ENCODE measurements at places on chromosomes 13 and 19. TPM values are rescaled to one million over a fixed set of nuclear protein-coding genes. Genes with fewer than 3 reads are reported as not detected.
A peak's percentile ranks its signal among the peaks of the same experiment; 100 is the strongest.

Gene SRRM5
- not detected for total RNA-seq

Gene LIM2
- not detected for total RNA-seq

DNA sequence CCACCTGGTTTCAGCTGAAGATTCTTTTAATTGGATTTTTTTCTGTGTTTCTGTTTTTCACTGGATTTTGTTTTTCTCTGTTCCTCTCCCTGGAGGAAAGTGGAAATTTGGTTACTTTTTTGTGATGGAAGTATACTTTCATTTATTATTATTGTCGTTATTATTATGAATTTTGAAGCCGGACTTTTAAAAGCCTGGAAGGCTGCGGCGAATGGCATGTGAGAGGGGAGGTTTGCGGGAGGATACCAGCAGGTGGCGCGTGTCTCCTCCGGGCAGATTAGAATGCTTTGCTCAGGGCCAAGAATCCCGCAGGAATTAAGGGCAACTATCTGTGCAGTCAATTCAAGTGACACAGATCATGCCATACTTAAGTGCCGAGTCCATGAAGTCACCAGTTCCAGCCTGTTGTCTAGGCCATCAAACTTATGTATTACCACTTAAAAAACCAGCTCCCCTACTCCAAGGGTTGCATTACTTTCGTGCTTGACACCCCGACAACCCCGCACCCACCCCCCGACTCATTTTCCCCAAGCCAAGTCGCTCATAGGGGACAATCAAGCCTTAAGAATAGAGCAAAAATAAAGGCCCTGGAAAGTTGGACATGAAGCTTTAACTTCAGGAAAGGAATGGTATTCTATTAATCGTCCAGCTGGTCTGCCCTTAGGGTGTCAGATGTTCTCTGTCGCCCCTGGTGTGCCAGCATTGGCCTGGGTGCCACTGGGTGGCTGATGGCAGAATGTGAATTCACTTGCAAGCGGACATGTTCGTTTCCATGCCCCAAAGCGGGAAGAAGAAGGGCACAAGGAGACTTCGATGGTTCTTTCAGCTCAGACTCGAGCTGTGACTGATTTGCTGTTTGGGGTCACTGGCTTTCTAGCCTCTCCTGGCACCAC, 1.3 kb upstream of the LRCH1 start:
- peak; percentile 88 for DNase-seq

GRCh38 chr19:35414442-35414841, 33.6 kb upstream of the FFAR2 start:
- no peak for DNase-seq

DNA sequence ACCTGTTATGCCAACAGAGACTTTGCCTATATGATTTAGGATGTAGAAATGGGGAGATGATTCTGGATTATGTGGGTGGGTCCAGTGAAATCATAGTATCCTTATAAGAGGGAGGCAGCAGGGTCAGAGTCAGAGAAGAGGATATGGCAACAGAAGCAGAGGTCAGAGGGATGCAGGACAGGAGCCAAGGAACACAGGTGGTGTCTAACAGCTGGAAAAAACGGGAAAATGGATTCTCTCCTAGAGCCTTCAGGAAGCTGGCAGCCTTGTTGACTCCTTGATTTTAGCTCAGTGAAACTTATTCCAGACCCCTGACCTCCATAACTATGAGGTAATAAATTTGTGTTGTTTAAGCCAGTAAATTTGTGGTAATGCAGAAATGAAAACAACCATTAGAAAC, 28.8 kb upstream of the OXGR1 start:
- DNase-seq: no peak

DNA sequence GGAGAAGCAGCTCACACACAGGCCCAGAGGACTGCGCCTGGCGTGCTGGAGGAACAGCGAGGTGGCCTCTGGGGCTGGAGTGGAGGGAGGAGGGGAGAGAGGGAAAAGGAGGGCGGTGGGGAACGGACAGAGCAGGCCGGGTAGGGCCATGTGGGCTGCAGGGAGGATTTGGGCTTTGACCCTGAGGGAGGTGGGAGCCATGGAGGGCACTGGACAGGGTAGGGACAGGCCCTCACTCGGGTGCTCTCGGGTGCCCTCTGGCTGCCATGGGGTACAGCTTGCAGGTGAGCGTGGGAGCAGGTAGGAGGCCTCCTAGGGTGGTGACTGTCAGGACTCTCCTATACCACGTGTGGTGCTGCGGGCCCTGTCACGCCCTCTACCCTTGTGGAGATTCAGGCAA, 22.8 kb downstream of the PLIN4 start:
- DNase-seq: peak; percentile 84

DNA sequence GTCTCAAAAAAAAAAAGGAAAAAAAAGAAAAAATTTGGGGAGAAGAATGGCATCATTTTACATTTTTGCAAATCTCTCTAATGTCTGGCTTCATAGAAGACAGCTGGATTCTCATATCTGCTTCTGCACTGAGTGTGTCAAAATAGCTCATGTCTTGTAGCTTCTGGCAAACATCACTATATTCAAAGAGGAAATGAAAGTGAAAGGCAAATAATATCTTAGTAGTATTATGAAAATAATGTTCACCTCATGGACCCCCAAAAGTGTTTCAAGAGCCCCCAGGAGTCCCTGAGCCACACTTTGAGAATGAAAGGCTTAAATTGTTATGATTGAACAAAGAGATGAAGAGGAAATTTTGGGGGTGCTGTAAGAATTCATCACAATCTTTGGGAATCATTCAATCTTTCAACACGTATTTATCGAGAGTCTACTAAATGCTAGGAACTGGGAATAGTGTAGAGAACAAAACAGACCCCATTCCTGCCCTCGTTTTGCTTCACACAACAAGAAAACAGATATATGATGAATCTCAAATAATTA, 1.2 kb upstream of the SLC6A16 start:
- peak; percentile 21 for DNase-seq

GRCh38 chr13:92621985-92622384, 604.6 kb upstream of the GPC6 start:
- DNase-seq: no peak

GRCh38 chr19:4704317-4704673, 19.3 kb downstream of the DPP9 start:
- DNase-seq: peak; percentile 47

GRCh38 chr13:31951215-31951678, 80.3 kb upstream of the FRY start:
- no peak for DNase-seq

DNA sequence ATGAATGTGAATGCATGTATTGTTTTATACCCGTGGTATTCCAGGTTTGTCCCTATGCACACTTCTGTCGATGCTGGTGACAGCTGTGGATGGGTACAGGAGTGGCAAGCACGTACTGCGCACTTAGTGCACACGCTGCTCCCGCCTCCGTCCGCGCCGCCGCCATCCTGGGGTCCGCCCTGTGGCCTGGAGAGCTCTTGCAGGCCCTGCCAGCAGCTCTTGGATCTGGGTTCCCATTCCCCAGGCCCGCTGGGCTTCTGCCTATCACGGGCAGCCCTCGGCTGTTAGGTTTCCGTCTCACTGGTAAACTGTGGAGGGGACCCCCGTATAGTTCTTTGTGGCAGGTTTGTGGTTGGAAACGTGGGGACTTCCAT, 4.0 kb downstream of the GNA11 start:
- DNase-seq: peak; percentile 99

DNA sequence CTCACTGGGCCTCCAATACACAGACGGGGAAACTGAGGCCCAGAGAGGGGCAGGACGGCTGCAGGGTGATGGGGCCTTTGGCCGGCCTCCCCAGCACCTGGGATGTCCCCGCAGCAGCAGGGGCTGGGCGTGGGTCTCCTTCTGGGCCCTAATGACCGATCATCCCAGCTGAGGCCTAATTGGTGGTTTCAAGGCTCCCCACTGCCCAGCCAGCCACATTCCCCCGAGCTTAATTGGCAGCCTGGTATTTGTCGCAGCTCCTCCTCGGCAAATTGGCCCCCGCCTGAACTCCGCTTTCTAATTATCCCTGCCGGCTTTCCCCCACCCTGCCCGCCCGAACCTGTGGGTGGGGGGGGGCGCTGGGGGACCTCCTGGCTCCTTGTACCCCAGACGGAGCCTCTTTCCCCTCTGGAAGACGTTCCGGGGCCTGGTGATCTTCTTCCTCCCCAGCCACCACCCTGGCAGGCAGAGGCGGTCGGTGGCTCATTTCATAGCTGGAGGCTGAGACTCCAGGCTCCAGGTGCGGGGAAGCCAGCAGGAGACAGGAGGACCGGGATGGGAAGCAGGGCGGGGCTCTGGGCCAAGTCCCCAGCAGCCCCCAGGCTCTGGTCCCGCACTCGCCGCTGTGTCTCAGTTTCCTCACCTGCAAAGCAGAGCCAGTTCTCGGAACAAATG, 27.2 kb upstream of the WDR18 start:
- peak; percentile 96 for DNase-seq

- no peak for DNase-seq
Measured at GRCh38 chr13:98201984-98202383, 24.9 kb upstream of the RNF113B start.

GRCh38 chr13:28657784-28658538, 969 bp upstream of the POMP start:
- DNase-seq: no peak

- DNase-seq: no peak
Measured at GRCh38 chr19:7366701-7367420, 18.1 kb downstream of the ARHGEF18 start.

DNA sequence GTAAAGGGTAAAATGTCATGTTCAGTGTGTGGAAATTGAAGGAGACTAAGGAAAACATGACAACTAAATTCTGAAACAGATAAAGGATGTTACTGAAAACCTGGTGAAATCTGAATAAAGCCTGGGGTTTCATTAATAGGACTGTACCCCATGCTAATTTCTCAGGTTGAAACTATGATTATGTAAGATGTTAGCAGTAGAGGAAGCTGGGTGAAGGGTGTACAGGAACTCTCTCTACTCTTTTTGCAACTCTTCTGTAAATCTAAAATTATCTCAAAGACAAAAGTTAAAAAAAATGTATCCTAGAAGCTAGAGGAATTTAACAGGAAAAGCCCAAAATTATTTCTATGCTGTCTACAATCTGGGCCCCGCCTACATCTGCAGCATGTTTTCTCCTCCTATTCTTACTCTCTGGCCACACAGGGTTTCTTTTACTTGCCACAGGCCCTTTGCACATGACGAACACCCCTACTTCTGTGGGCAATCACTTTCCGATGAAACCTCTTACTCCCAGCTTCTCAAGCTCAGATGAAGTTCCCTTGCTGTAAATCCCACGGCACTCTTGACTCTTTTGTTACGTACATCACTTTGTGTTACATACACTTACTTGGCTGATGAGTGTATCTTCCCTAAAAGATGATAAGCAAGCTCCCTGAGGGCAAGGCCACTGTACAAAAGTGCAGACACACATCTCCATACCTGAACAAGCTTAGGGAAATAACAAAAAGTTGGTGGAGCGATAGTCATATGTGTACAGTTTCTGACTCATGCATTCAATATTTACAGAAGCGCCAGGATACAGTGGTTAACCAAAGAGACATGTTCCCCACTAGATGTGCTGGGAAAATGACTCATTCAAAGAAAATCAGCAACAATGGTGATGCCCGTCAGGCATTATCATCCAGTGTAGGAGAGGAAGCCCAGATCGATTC, 32.6 kb downstream of the RUBCNL start:
- peak; percentile 93 for DNase-seq

DNA sequence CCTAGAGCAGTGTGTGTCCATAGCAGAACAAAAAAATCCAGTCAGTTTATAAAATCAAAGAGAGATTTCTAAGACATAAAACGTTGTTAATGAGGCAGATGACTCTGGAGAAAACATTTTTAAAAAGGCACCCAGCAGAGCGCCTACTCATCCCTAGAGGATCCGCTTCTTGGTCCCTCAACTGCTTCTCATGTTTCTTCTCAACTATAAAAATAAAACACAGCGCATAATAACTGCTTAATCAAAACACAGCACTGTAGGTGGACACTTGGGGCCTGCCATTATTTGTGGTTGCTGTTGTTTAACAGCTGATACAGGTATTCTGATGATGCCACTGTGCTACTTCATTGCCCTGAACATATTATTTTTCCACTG, 347.9 kb downstream of the FGF9 start:
- DNase-seq: no peak

GRCh38 chr19:12611361-12611699, 610 bp downstream of the ZNF791 start:
- peak; percentile 95 for DNase-seq

Measured in osteoblast (primary cell).